NCI-H2081 treated with DMSO at 0.1 percent for 48 hours (cell line): ENCODE measurements at places on chromosomes 12 and 14.
A peak's percentile ranks its signal among the peaks of the same experiment; 100 is the strongest.

- DNase-seq: no peak
Measured at GRCh38 chr12:131682510-131682895, 28.4 kb upstream of the SFSWAP start.

DNA sequence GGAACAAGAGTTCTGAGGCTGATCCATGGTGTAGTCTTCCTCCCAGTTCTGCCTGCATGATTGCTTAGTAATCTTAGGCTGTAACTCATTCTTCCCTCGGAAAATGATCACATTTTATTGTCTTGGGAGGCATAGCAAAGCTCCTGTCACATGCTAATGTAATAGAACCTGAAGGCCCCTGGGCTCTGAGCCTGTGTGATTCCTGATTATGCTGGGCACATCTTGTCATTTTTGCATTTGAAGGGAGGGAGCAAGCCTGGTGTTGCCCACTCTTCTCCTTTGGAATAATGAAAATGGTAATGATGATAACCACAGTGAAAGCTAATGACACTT, 215.4 kb downstream of the MSRB3 start:
- no peak for DNase-seq

GRCh38 chr12:70393787-70394499, 27.9 kb downstream of the KCNMB4 start:
- no peak for DNase-seq

- peak; percentile 95 for DNase-seq
Measured at GRCh38 chr12:11807458-11807857, 158.0 kb downstream of the ETV6 start.

GRCh38 chr12:128076188-128076587, 190.8 kb upstream of the TMEM132C start:
- DNase-seq: no peak

DNA sequence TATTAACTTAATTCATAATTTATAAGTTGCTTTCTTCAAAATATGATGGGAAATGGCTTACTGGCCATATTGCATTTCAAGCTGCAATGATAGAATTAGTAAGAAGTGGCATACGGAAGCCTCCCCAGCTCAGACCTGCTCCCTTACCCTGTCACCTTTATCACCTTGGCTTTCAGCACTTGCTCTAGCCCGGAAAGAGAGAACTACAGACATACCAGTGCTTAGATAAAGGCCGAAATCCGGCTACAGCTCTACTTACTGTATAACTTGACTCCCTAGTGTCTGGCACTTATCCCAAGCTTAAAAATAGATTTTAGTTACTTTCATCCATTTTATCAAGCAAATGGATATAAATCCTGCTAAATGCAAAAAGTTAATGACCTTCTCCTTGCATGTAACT, 42.5 kb downstream of the PKP2 start:
- DNase-seq: no peak

- no peak for DNase-seq
Measured at GRCh38 chr14:61460718-61461611, 139.6 kb downstream of the PRKCH start.

DNA sequence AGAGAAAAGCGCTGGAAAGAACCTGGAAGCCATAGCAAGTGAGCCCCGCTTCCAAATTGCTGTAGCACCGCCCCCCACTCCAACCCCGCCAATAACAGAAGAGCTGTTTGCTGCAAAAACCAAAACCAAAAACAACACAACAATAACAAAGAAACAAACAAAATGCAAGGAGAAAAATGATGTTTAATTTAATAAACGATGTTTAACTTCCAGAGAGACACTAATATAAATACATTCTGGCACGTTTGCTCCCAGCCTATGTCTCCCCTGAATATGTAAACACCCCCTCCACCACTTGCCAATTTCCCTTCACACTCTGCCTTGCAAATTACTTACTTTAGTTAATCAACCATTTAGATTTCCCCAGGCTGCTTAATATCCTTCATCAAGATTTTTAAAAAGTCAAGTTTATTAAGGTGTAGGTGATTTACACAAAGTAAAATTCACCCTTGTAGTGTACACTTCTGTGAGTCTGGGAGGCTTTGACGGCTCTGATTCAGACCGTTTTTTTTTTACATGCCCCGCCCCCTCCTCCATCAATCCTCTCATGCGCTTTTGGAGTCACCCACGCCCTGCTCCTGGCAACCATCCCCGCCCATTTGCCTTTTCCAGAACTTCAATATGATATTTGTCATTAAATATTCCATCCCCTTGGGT, 482 bp upstream of the IFI27L2 start:
- no peak for DNase-seq

DNA sequence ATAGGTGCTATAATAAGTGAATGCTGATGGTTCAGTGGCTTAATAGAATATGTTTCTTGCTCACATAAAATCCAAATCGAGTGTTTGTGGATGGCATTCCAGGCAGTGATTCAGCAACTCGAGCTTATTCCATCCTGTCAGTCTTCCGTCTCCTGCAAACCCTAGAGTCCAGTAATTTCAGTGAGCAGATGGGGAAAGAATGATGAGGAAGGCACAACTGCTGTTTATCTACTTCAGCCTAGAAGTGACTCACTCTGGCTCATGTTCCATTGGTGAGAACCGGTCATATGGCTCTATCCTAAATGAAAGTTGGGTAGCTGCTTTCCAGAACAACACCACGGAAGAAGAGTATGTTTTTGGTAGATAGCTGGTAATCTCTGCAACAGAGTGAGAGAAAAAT, 421.8 kb upstream of the PDE3A start:
- DNase-seq: no peak

- DNase-seq: no peak
Measured at GRCh38 chr14:99596071-99596627, 7.9 kb downstream of the CCDC85C start.

GRCh38 chr12:66059666-66060065, 70.9 kb downstream of the LLPH start:
- no peak for DNase-seq

- DNase-seq: no peak
Measured at GRCh38 chr14:77457115-77457521, 283 bp downstream of the VIPAS39 start.

GRCh38 chr12:70367258-70368141, 1.4 kb downstream of the KCNMB4 start:
- no peak for DNase-seq

- no peak for DNase-seq
Measured at GRCh38 chr12:71795901-71796300, 41.2 kb downstream of the RAB21 start.

DNA sequence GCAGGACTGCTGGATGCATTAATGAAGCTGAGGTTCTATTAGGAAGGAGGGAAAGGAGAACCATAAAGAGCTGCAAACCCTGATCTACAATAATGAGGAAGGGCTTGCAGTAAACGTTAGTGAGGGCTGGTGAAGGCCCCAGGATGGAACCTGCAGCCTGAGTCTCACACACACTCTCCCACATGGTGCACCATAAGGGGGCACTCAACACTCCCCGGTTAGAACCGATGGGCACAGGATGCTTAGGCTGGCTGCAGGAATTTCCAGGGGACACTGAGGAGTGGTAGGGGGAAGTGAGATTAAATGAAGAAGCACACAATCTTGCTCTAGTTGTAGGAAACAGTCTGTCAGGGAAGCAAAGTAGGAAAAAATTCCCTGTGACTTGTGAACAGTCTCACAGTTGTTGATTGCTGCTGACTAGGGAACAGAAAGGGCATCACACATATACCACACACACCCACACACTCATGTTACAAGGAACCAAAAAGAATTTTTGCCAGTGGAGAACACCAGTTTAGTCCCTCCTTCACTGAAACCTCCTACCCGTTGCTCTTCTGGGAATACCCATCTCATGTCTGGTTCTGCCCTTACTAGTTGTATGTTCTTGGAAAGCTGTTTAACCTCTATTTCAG, 56.2 kb upstream of the FERMT2 start:
- DNase-seq: no peak

DNA sequence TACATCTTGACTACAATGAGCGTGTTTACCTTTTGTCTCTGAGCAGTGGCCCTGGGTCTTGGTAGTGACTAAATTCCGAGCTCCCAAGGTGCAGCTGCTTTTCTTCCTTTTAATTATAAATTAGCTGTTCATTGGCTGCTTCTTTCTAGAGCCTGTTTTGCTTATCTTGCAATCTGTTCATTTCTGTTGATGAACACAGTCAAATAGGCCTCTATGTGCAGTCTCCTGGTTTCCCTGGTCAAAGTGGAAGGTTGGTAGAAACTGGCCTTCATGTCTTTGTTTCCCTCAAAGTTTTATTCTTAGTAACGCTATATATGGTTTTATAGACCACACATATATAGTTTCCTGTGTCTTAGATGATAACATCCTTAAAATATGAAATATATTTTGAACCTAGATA, 94.1 kb downstream of the DUSP16 start:
- DNase-seq: no peak

GRCh38 chr14:95614349-95614748, 71.9 kb upstream of the TCL1B start:
- DNase-seq: no peak

DNA sequence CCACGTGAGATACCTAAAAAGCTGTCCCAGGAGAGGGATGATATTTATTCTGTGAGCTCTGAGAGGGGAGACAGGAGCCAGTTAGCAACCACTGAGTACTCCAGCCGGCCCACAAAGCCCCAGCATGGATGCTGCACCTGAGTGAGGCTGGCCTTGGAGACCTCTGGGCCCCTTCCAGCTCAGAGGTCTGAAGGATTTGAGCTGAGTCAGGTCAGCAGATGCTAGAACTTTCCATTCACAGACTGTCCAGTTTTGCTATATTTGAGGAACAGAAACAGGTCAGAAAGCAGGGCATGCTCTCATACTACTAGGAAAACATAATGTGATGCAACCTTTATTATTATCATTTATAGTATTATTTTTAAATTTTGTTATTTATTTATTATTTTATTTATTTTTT, 15.0 kb upstream of the MAPKAPK5 start:
- no peak for DNase-seq

DNA sequence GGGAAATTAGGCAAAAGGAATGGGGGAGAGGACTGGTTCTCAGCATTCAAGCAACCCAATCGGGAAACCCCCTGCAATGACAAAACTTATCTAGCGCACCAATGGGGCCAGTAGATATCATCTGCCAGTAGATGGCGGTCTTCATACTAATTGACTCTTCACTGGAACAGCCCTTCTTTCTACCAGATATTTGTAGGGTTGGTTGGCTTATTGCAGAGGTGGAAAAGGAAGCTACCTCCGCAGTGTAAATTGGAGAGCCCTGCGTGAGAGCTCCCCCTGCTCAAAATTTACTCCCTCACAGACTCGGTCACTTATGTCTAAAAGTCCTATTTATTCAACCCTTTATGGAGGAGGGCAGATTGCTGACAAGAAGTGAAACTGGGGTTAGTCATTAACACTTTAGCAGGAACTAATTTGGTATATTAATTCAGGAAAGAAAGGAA, 166.1 kb upstream of the CCND2 start:
- DNase-seq: no peak

DNA sequence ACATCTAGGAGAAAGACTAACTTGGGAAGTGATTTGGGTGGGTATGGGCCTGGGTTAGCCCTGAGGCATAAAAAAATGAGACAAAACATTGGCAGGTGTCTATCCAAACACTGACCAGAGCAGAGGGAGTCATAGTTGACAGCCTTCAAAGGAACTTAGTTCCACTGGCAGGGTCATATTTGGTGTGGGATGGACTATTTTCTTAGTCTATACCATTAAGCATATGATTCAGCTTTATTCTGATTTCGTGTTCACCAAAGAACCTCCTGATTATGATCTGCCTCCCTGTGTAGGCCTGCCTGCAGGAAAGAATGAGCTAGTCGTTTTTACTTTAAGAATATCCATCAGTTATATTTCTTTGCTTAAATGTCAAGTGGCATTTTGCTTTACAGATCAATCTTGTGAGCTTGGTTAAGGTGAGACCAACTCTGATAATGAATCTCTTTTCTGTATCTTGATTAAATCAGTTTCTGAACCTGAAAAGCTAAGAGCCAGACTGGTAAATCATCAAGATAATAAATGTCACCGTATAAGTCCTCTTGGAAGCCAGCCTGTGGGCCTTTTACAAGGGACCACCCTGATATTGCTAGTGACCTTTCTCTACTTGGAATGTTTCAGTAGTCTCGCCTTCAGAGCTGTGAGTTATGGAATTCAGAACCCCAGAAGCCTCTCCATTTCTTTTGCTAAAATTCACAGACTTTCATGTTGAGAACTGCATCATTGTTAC, 182.9 kb downstream of the MON2 start:
- DNase-seq: no peak

DNA sequence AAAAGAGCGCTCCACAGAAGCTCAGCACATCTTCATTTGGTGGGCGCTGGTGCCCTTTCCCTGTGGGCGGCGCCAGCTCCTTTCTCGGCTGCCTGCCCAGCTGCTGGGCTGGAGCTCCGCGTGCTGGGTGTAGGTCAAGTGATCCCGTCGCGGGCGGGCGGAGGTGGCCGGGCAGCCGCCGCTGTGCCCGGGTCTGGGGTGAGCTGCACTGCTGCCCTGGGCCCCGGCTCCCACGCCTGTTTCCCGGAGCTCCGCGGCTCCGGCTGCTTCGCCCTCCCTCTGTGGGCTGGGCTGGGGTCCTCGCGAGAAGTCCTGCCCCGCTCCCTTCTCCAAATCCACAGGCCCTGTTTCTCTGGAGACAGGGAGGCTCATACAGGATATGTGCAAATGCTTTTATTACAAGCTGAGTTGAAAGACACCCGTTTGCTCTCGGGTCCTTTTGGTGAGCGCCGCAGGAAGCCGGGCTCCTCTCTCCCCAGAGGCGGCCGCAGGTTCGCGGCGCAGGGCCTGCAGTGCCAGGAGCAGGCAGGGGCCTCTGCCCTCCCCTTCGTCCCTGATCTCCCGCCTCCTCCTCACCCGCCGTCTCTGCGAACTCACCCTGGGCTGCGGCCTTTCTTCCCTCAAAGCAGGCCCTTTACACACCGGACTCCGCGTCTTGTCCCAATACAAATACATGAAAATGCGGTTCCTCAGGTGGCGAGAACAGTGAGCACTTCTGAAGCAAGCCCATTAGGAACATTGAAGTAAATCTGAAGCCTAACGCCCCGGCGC, 67.8 kb upstream of the CAPRIN2 start:
- no peak for DNase-seq

DNA sequence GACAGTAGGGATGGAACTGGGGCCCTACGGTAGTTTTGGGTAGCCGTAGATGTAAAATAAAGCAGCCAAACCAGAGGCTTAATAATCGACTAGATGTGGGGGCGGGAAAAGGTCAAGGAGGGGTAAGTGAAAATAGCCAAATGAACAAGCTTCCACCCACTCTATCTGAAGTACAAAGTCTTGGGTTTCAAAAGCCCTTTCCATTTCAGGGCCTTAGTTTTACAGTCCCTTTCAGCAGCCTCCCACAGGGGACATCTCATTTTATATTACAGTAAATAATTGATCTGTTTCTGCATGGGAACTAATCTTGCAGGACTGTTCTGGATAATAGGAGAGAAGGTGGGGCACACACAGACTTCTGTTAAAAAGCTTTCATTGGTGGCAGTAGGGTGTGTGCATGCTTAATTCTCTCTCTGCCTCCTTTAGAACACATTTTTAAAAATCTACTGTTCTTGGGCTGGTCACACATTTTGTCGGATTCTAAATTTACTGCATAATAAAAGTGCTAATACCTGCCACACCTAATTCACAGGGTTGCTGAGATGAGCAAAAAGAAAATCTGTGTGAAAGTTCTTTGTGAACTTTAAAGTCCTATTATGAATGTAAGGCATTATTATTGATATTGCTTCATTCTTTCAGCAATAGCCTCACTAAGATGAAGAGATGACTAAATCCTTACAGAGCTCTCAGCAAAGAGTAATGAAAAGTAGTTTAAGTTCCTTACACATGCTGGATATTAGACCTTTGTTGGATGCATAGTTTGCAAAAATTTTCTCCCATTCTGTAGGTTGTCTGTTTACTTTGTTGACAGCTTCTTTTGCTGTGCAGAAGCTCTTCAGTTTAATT, 104.6 kb downstream of the ITPR2 start:
- DNase-seq: no peak
